NCI-H524 (cell line): ENCODE measurements at places on chromosomes 16 and 17.

DNA sequence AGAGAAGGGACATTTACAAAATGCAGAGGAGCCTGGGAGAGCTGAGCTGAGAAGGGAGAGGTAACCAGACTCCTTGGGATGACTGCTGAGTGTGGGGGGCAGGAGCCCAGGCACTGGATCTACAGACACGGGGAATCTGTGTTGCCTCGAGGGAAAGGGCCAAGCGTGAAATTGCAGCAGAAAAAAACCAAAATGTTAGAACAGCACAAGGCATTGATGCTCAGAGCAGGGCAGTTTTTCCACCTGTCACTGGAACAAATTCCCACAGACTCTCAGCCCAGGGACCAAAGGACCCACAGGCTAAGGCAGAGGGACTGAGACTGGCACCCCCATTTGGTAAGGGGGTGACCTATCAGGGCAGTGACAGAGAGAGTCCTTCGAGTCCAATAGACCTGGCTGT lies 2.0 kb downstream of the PITPNM3 start:
- no peak for DNase-seq

- no peak for DNase-seq
Measured at GRCh38 chr16:70758786-70759185, 42.2 kb downstream of the VAC14 start.

DNA sequence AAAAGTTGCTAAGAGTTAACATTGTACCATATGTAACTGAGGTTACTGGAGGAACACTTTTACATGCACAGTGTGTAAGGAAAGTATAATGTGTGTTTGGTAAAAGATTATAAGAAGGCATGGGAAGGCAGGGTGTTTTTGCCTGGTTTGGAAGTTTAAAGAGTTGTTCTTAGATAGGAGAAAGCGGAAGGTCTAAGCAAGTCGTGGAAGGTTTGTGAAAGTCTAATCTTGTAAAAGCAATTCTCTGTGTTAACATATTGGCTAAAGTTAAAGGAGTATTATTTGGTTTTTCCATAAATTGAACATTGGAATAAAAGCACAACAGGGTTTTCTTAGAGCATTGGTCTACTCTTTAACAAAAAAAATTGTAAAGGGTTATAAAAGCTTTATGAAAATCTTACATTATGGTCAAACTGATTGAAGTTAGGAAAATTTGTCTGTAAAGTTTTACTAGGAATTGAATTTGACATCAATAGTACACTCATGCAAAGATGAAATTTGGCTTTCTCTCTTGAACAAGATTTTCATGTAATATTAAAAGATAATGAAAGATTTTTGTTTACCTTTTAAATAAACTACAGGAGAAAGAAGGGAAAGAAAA lies 4.7 kb upstream of the CANT1 start:
- no peak for DNase-seq

DNA sequence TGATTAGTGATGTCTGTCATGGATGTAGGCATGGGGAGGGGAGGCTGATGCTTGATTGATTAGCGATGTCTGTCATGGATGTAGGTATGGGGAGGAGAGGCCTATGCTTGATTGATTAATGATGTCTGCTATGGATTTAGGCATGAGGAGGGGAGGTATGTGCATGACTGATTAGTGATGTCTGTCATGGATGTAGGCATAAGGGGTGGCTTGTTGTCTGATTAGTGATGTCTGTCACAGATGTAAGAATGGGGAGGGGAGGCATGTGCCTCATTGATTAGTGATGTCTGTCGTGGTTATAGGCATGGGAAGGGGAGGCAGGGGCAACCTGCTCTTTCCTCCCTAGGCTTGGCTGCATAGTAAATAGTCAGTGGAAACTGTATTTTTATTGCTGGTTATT lies 409.4 kb downstream of the HAPSTR1 start:
- no peak for DNase-seq

GRCh38 chr17:6137716-6138502 lies 67.7 kb downstream of the WSCD1 start:
- no peak for DNase-seq

GRCh38 chr17:40369923-40370322 lies 5.4 kb upstream of the GJD3 start:
- DNase-seq = no peak

GRCh38 chr17:33970279-33970678 lies 284.8 kb upstream of the CCL2 start:
- DNase-seq = no peak

- no peak for DNase-seq
Measured at GRCh38 chr17:73609758-73610157, 34.5 kb downstream of the SDK2 start.

- no peak for DNase-seq
Measured at GRCh38 chr17:16477255-16477654, 14.7 kb downstream of the LRRC75A start.

GRCh38 chr17:4341616-4341977 lies 24.9 kb downstream of the UBE2G1 start:
- DNase-seq = no peak

- DNase-seq = no peak
Measured at GRCh38 chr16:79532785-79533184, 67.8 kb downstream of the MAF start.

DNA sequence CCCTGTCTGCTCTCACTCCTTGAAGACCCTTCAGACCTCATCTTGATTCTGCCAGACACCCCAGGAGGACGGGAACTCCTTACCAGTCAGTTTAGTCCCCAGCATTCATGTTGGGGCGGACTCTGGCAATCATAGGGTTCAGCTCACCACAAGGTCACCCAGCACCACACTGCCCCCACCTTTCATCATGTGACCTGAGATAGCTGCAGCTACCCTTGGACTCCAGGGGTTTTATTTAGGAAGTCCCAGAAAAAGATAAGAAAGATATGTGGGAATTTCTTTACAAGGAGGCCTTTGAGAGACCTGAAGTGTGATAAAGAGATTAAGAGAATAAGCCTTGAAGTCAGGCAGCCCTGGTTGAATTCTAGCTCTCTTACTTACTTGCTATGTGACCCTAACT lies 59.8 kb upstream of the NLK start:
- no peak for DNase-seq

- DNase-seq = no peak
Measured at GRCh38 chr17:8421571-8421970, 14.1 kb upstream of the NDEL1 start.

DNA sequence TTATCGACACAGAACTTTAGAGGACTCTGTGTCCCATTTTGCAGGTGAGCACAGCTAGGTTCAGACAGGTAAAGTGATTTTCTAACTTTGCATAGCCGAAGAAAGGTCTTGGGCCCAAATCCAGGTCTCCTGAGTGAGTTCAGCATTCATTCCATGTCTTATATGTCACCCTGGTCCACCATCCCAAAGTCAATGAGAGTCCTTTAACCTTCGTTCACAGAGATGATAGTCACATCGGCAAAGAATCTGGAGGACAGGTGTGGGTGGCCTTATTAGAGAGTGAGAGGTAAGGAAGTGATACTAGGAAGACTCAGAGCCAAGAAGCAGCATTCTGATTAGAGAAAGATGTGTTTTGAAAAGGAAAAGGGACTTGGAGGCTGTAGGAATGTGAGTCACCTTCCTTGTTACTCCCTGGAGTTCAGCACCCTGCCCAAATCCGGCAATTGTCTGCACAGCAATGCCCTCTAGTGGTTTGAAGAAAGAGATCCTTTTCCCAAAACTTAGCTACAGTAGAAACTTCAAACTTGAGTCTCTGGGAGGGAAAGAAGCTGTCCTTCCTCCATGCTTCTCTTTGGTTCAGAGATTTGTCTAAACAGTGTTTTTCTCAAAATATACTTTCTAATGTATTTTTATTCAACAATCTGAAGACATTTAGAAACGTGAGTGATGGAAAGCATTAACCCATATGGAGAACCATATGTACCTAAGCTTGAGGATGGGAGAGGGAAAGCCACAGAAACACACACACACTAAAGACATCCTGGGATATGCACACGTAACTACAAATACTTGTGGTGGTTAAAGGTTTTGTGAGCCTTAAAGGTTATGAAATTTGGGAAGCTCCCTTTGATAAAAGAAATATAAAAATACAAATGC lies 96.4 kb upstream of the SHISA6 start:
- DNase-seq = no peak
